ENCODE measurements at places on chromosomes 4 and X. TPM values are rescaled to one million over a fixed set of nuclear protein-coding genes. Genes with fewer than 3 reads are reported as not detected.
A peak's percentile ranks its signal among the peaks of the same experiment; 100 is the strongest.

The BMPR1B gene
- total RNA-seq: 7.2 TPM

The SPANXN4 gene
- not detected for total RNA-seq

The CLCN4 gene
- total RNA-seq: 4.7 TPM

The GTPBP6 gene
- total RNA-seq: 25.5 TPM

The POLA1 gene
- 20.3 TPM for total RNA-seq

The SYNPO2 gene
- 90.1 TPM for total RNA-seq

The CABS1 gene
- total RNA-seq: not detected

The ITIH6 gene
- 2.3 TPM for total RNA-seq

- no peak for DNase-seq
- no peak overlapping the region for H3K4me3 ChIP-seq
- H3K36me3 ChIP-seq: no peaks in the 10 kb centered on the region
- no peaks in the 10 kb centered on the region for H3K27me3 ChIP-seq
- no peaks in the 10 kb centered on the region for H3K4me1 ChIP-seq
Observed at GRCh38 chr4:86380181-86380724, 20.4 kb upstream of the MAPK10 start.

- H3K27ac ChIP-seq: no peak overlapping the region
- no peaks in the 10 kb centered on the region for H3K36me3 ChIP-seq
- no peaks in the 10 kb centered on the region for H3K4me1 ChIP-seq
- DNase-seq: no peak
- H3K27me3 ChIP-seq: no peaks in the 10 kb centered on the region
Observed at GRCh38 chrX:9510366-9510765, 45.5 kb downstream of the TBL1X start.

DNA sequence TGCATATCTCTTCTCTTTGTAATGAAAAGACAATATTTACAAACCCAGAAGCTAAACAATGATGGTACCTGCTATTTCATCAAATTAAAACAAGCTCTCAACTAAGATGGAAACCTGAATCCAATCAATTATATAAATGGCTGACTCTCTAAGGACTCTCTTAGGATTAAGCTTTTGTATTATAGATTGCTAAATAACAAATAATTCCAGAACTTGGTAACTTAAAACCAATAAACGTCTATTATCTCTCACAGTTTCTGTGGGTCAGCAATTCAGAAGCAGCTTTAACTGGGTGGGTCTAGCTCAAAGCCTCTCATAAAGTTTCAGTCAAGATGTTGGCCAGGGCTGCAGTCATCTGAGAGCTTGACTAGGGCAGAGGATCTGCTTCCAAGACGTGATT lies 12.4 kb downstream of the PHKA2 start:
- no peaks in the 10 kb centered on the region for H3K36me3 ChIP-seq
- no peak overlapping the region for H3K27ac ChIP-seq
- DNase-seq: no peak
- no peaks in the 10 kb centered on the region for H3K4me1 ChIP-seq

- H3K4me3 ChIP-seq: no peak overlapping the region
- DNase-seq: no peak
- no peak overlapping the region for H3K27ac ChIP-seq
- H3K36me3 ChIP-seq: no peaks in the 10 kb centered on the region
Observed at GRCh38 chr4:107855723-107856122, 31.0 kb downstream of the SGMS2 start.

- DNase-seq: no peak
- H3K4me3 ChIP-seq: no peak overlapping the region
- H3K27ac ChIP-seq: no peak overlapping the region
- H3K4me1 ChIP-seq: no peaks in the 10 kb centered on the region
Observed at GRCh38 chr4:70452946-70453345, 19.1 kb upstream of the MUC7 start.

DNA sequence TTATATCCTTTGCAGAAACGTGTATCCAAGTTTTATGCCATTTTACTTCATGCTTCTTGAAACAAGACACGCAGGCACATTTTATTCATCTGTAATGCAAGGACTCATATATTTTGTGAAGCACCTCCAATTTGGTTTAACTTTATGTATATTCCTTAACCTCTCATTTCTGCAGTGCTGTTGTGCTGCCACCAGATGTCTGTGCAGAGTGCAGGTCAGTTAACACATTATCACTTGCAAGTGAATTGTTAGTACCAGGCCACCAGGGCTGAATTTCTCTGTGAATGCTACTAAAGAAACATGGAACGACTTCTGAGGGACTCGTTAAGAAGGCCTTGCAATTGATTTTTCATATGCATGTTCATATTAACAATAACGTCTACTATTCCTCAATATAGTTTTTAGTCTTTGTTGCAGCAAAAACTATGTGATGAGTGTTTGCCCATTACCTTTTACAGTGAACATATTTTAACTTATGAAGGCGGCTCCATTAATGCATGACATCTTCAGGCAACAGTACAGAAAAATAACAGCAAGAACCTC lies 770.3 kb downstream of the NLGN4X start:
- no peak overlapping the region for H3K27ac ChIP-seq
- no peaks in the 10 kb centered on the region for H3K4me1 ChIP-seq

DNA sequence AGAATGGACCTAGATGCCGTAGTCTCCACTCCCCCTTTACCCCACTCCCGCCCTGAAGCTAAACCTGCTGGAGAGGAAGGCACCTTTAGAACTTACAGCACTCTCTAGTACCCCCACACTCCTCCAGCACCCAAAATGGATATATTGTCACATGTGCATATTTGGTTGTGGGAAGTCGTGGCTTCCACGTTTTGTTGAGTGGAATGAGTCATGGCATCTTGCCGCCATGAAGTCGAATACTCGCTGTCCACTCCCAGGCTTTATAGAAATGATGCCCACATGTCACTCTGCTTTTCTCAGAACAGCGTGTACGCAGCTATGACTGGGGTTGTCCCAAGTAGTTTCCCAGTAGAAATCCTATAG lies 545 bp downstream of the ABCE1 start:
- DNase-seq: peak; percentile 24
- peak overlapping the region; percentile 95 for H3K27ac ChIP-seq
- H3K4me3 ChIP-seq: peak overlapping the region; percentile 69
- no peaks in the 10 kb centered on the region for H3K4me1 ChIP-seq

- no peaks in the 10 kb centered on the region for H3K4me1 ChIP-seq
- no peaks in the 10 kb centered on the region for H3K36me3 ChIP-seq
- no peak for DNase-seq
Observed at GRCh38 chr4:41213625-41214135, 662 bp downstream of the APBB2 start.

DNA sequence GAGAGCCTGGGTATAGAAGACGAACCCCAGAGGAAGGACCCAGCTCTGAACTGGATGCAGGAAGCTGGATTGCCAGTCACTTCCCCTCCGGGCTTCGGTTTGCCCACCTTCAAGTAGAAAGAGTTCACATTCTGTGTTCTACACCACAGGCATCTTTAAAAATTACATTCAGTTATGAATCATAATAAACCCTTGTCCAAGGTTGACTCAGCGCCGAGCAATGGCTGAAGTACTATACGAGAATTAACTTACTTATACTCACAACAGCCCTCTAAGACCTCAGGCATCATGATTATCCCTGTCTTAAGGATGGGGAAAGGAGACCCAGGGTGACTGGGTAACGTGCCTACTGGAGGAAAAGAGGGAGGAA lies 72.5 kb downstream of the EVC2 start:
- no peaks in the 10 kb centered on the region for H3K27me3 ChIP-seq
- H3K4me3 ChIP-seq: no peak overlapping the region
- no peak for DNase-seq
- H3K36me3 ChIP-seq: peaks cover 9% of the 10 kb centered on the region

GRCh38 chr4:176335421-176335820 lies 15.7 kb downstream of the SPCS3 start:
- H3K4me1 ChIP-seq: no peaks in the 10 kb centered on the region
- no peaks in the 10 kb centered on the region for H3K36me3 ChIP-seq
- H3K4me3 ChIP-seq: no peak overlapping the region

- no peak overlapping the region for H3K27ac ChIP-seq
- no peaks in the 10 kb centered on the region for H3K27me3 ChIP-seq
- no peaks in the 10 kb centered on the region for H3K4me1 ChIP-seq
- no peak for DNase-seq
- H3K4me3 ChIP-seq: no peak overlapping the region
- no peaks in the 10 kb centered on the region for H3K36me3 ChIP-seq
Observed at GRCh38 chrX:42846741-42847140, 68.8 kb upstream of the PPP1R2C start.

- no peak overlapping the region for H3K4me3 ChIP-seq
- no peaks in the 10 kb centered on the region for H3K4me1 ChIP-seq
- no peak overlapping the region for H3K27ac ChIP-seq
- H3K36me3 ChIP-seq: no peaks in the 10 kb centered on the region
Observed at GRCh38 chrX:2781698-2782097, 29.9 kb downstream of the XG start.

- no peaks in the 10 kb centered on the region for H3K27me3 ChIP-seq
- no peaks in the 10 kb centered on the region for H3K4me1 ChIP-seq
- H3K4me3 ChIP-seq: no peak overlapping the region
- no peak overlapping the region for H3K27ac ChIP-seq
Observed at GRCh38 chr4:184785813-184786212, 40.0 kb downstream of the ACSL1 start.

- H3K36me3 ChIP-seq: no peaks in the 10 kb centered on the region
- H3K27ac ChIP-seq: peak overlapping the region; percentile 96
- no peaks in the 10 kb centered on the region for H3K4me1 ChIP-seq
Observed at GRCh38 chr4:48341776-48342605, 662 bp downstream of the SLAIN2 start.

DNA sequence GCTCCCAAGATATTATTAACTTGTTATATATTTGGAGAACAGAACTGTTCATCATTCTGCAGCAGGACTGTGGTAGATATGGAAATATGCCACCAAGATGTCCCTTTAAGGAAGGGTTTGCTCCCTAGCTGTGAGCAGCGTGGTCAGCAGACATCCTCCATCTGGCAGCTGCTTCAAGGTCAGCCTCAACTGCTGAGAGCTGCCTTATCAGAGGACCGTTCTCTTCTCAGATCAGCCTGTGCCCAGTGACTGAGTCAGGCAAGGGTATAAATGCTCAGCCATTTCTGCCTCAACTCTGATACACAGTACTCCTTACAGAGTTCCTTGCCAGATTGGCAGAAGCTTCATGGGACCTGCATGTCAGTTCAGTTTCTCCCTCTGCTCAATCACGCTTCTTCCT lies 63.4 kb upstream of the MAGEB2 start:
- no peaks in the 10 kb centered on the region for H3K36me3 ChIP-seq
- no peaks in the 10 kb centered on the region for H3K27me3 ChIP-seq
- no peak overlapping the region for H3K27ac ChIP-seq
- no peak overlapping the region for H3K4me3 ChIP-seq
- no peak for DNase-seq
